ENCODE measurements at places on chromosomes 2 and 18.
A peak's percentile ranks its signal among the peaks of the same experiment; 100 is the strongest.

DNA sequence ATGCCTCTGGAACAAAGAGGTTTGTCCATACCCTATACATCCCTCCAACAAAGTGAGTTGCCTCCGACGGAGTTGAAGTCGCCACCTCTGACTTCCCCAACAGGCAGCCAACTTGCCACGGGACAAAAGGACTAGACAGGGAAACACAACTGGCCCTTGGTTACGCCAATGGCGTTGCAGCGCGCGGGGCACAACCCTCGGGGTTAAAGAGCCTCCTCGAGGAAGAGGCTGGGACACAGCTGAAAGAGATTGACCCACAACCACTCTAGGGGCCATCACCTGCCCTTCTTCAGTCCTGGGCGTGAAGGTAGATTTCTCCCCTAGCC is 545 bp downstream of the GTF3C2 start:
- no peak for DNase-seq

DNA sequence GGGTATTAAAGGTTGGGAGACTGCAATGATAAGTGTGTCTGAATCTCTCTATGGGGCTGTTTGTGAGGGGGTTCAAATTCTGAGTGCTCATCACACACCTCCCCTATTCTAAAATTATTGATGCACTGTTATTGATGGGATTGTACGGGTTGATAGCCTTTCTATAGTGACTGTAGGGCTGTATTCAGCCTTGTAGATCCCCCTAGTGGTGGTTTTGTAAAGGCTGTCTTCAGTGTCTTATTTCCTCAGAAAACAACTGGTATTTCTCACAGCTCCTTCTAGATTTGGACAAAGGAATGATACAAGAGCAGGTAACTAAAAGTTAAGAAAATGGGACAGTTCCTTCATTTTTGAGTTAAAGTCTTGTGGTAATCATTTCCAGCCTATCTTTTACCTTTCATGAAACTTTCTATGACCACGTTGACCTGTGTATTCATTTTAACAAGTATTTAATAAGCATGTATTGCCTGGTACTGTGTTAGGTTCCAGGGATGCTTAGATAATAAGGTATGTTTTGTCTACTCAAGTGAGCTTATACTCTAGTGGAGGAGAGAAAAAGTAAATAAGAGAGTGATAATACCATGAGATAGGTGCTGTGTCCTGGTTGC is 21.2 kb downstream of the SMAD4 start:
- peak; percentile 10 for DNase-seq

DNA sequence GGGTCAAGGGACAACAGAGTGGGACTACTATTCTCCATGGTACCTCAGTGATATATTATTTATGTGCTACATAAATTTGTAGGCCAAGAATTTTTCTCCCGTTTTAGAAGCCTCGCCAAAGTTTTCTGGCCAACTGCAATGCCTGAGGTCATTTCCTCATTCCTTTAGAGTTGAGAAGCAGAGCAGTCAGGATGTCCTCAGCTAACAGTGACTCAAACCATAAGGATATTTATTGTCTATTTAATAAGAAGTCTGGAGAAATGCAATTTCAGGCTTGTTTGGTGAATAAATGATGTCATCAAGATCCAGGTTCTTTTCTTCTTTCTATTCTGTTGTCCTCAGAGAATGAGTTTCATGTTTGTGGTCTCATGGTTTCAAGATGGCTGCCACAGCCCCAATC is 91.0 kb downstream of the ADCYAP1 start:
- no peak for DNase-seq

GRCh38 chr2:179226203-179226960 is 38.2 kb downstream of the SESTD1 start:
- peak; percentile 33 for DNase-seq

DNA sequence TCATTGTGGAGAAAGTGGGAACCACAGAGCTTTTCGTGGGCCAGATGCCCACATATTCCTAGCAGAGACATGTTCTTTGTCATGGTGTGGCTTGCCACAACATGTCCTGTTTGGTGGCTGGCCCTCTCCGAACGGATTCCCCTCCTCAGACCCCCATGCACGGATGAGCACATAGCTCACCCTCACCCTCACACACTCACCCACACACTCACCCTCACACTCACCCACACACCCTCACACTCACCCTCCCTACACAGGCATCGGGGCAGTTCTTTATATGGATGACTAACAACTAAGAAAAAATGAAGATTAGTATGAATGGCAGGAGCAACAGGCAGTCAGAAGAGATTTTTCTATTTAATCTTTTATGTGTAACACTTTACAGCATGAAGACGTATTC is 149.9 kb downstream of the ZNF236 start:
- DNase-seq: no peak

DNA sequence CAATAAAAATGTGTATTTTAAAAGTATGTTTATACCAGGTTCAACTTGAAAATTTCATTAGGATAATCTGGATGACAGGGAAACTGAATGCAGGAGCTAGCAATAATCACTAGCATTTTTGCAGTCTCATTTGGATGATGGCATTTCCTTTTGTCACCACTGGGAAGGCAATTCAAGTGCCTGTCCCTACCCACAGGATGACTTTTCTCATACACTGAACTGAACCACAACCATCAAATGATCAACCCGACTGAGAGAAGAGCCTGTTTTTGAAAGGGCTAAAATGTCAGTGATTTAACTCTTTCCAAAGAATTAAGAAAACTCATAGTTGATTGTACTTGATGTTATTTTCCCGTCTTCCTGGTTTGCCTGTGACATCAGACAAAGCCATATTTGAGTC is 115.0 kb downstream of the FAM124B start:
- DNase-seq: no peak

- no peak for DNase-seq
These were observed 47.2 kb downstream of the USP34 start for GRCh38 chr2:61423714-61424113.

GRCh38 chr2:235864302-235864701 is 303.9 kb downstream of the GBX2 start:
- no peak for DNase-seq

DNA sequence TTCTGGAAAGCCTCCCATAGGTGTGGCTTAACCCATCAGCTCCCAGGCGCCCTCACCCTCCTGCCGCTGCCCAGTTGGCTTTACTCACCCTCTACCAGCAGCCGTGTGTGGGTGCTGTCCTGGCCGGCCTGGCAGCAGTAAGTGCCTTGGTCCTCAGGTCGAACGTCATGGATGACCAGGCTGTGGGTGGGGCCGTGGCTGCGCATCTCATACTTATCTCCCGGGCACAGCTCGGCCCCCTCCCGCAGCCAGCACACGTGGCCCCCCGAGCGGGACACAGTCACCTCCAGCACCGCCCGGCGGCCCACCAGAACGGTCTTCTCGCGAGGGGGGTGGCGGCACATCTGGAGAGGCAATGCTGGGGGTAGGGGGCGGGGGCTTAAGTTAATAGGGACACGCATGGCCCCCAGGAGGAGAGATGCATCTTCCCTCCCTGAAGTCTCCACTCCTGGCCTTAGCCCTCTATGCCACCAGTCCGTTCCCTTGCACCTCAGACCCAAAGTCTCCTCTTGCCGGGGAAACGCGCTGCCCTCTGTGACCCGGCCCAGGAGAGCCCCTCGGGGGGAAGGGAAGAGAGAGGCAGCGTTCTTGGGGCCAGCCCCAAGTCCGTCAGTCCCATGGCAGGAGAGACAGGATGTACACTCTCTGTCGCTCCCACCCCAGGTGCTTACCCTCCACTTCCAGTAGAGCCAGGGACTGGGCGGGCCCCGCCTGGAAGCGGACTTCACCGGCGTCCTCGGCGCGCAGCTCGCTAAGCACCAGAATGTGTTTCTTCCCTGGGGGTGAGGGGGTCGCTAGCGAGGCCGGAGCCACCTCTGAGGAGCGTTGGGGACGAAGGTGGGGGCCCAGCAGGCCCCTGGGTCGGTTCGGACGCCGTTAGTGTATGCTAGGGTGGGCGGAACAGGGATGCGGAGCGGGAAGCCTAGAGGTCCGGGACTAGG is 7.9 kb downstream of the TMEM198 start:
- no peak for DNase-seq

- no peak for DNase-seq
These were observed 73.7 kb downstream of the TANK start for GRCh38 chr2:161233858-161234431.

DNA sequence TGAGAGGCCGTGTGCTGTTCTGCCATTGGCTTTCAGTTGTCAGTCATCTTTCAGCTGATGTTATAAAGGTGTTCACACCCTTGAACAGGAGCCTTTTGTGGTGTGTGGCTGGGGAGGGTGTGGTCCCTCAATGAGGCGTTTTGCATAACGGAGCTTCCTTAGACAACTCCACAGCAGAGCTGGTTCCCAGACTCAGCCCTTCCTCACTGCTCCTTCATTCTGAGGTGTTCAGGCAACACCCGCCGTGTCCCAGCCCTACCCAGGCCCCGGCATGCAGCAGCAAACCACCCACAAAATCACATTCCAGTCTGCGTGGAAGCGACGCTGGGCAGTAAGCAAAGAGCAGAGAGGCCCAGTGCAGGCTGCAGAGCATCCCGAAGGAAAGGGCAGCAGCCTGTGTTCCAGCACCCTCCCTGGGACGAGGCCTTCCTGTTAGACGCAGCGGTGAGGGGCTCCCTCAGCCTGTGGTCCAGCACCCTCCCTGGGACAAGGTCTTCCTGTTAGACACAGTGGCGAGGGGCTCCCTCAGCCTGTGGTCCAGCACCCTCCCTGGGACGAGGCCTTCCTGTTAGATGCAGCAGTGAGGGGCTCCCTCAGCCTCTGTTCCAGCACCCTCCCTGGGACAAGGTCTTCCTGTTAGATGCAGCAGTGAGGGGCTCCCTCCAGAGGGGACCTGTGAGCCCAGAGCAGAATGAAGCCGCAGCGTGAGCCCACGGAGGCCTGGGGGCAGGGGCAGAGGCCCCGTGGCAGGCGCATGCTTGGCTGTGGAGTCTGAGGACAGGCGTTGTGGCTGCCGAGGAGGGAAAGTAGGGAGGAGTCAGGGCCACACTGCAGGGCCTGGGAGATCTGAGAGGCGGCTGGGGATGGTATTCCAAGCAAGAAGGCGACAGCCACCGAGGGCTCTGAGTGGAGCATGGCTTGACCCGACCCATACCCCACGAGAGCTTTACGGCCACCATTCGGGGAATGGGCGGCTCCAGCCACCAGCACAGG is 201.8 kb upstream of the HDAC4 start:
- DNase-seq: no peak

GRCh38 chr18:38557006-38557405 is 991.4 kb upstream of the CELF4 start:
- no peak for DNase-seq

- no peak for DNase-seq
These were observed 71.0 kb downstream of the STEAP3 start for GRCh38 chr2:119294671-119295070.

DNA sequence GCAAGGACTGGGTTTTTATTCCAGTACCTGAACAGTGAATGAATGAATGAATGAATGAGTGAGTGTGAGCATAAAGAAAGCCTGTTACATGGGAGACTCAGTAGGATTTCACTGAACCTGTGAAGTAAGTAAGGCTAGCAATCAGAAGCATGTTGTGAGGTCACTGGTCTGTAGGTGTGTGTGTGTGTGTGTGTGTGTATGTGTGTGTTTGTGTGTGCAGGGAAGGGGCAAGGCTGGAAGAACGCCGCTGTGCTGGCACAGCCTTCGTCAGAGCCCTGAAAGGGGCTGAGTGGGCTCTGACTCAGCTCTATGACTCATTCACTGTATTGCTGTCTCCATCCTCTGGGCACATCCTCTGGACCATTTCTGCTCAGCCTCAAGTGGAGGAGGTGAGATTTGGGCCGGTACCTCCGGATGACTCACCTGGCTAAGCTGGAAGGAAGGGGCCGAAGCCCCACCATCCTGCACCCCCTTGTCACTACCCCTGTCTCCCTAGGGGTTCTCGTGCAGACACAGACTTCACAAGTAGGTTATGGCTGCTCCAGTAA is 51.4 kb upstream of the MRPL33 start:
- DNase-seq: no peak

GRCh38 chr2:186159101-186159500 is 327.0 kb upstream of the ZC3H15 start:
- DNase-seq: no peak

DNA sequence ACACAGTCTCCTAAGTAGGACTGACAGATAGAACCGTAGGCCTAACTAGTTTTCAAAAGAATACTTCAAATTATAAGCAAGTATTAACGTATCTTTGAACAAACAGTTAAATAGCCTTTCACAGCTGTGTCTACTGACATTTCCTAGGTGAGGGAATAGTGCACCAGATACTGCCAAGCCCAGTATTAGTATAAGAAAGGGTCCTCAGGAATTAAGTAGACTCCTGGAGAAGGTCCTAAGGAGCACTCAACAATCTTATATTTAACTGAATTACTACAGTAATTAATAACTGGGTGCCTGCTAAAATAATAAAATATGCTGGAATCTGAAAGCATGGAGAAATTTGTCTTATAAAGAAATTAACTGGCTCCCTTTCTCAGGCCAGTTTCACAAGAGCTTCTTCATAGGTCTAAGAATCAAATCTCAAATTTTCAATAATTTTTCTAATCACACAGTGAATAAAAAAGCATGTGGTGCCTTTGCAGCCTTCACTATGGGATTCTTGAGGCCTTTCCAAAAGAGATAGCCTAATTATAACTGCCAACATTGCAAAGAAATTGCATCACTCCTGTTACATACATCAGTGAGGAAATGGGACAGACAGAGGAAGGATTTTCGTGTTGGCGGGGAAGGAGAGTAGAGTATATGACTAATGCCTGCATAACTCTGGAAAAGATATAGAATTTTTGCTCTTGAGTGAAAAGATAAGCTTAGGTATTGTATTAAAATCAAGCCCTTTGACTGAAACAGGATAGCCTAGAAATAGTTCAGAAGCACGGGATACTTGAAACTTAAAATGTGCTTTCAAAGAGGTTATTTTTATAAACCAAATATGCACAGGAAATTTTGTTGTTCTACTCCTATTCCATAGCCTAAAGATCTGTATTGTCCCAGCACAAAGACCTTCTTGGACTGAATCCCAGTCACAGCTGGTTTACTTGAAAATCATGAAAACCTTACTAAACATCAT is 228.6 kb upstream of the STK17B start:
- no peak for DNase-seq

- DNase-seq: no peak
These were observed 14.0 kb downstream of the STK25 start for GRCh38 chr2:241494311-241494908.

DNA sequence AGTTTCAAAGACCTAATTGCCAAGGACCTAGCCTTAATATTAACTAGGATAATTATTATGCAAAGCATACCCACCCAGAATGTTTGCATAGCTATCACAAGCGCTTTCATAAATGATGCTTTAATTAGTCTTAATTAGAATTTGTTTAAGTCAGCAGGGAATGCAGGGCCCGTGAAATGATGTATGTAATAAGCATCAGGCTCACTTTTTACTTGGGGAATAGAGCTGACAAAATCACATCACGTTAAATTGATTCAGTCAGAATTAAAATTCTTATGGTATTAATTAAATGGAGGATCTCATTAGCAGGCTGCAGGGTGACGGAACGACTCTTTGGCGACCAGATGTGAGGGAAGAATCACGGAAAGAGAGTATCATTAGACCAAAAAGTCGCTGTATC is 264.5 kb downstream of the GPD2 start:
- no peak for DNase-seq
